ENCODE measurements at places on chromosomes 13 and 19.

DNA sequence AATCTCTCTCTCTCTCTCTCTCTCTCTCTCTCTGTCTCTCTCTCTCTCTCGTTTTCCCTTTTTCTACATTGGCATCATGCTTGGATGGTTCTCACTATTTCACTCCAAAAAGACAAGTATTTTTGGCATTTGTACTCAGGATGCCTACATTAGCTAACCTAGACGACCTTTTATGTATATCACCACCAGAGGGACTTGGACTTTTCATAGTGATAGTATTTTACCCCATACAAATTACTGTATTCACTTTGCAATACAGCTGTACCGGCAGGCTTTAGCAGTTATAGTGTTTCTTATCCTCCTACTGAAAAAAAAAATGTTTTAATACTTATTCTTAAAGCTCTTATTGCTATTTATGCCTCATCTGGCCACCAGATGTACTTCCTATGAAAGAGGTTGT is 687.2 kb upstream of the KLHL1 start:
- no peak for DNase-seq

GRCh38 chr13:26236296-26236695 is 14.2 kb upstream of the RNF6 start:
- DNase-seq, result no peak

- no peak for DNase-seq
Observed at GRCh38 chr13:47033216-47033615, 136.4 kb upstream of the HTR2A start.

- no peak for DNase-seq
Observed at GRCh38 chr13:21879263-21879914, 208.5 kb downstream of the FGF9 start.

DNA sequence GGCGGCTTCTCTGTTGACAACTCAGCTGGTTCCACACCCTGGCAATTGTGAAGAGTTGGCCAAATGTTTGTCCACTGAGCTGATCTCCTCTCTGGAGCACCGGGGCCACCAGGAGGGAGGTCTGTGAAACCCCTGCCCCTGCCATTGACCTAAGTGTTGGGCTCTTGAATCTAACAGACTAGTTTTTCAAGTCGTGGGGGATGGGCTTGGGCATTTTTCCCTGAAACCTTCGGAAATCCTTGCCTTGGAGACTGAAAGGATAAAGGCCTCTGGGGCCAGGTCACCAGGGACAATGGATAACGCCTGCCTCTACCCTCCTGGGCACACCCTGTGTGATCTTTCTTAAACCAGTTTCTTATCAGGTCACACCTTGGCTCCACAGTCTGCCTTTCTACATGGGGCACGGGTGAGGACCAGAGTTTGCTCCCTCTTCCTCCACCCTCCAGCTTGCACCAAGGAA is 881 bp downstream of the GEMIN7 start:
- no peak for DNase-seq

DNA sequence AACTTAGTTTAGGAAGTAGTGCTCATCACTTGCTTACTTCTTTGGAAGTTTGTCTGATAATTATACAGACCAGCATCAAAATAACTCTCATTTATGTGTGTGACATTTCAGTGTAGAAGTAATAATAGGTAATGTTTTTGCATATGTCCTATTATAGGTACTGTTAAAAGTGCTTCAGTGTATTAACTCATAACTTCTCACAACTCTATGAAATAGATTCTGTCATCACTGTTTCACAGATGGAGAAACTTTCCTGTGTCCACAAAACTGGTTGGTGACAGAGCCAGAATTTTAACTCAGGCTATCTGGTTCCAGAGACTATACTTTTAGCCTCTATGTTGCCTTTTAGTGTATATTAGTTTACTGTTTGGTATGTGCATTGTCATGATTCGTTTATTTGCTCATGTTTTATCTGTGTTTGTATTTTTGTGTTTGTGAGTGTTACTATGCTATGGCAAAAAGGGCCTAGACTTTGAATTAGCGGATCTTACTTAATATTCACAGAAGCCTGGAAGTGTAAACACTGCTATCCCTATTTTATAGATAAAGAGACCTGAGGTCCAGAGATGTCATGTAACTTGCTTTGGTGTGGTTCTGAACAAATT is 12.7 kb downstream of the LPAR6 start:
- no peak for DNase-seq

- DNase-seq, result no peak
Observed at GRCh38 chr13:101258071-101258470, 158.2 kb downstream of the NALCN start.

GRCh38 chr19:11204943-11205349 is 7.6 kb upstream of the KANK2 start:
- no peak for DNase-seq

DNA sequence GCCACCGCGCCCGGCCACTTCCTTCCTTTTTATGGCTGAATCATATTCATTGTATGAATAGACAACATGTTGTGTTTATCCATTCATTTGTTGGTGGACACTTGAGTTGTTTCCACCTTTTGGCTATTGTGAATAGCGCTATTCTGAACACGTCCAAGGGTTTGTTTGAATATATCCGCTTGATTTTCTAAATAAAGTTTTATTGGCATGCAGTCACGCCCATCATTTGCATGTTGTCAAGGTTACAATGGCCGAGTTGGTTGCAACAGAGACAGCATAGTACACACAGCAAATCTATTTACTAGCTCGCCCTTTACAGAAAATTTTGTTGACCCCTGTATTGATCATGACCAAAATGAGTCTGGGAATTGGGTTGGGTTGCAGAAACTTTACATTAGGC is 43.5 kb downstream of the COLGALT1 start:
- no peak for DNase-seq

DNA sequence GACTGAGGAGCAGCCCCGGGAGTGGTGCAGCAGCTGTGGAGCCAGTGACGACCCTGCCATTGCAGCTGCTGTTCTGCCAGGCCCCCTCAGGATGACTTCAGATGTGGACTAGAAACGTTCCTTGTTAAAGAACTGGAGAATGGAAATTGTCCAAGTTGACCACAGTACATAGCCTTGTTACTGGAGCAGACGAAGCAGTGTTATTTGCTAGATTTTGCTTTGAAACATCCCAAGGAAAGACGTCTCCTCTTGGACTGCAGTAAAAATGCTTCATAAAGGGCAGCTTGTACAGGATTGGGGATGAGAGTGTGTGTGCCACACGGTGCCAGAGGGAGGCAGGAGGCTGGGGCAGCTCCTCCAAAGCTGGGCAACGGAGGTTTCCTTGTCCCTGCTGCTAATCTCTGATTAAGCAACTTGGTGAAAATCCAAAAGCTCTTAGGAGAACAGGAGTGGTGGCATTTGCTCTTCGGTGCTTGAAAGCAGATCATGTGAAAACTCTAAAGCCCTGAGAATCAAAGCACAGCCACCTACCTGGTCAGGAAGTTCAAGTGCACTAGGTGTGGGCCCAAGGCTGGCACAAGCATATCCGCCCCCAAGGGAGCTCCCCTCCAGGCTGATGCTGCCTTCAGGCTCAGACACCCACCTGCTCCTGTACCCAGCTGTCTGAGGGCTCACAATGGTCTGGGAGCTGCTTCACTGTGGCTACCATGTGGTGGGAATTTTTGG is 34.5 kb downstream of the SHISA2 start:
- no peak for DNase-seq

- DNase-seq, result no peak
Observed at GRCh38 chr13:74077792-74078191, 56.4 kb downstream of the KLF12 start.

GRCh38 chr13:39505151-39505550 is 97.8 kb downstream of the LHFPL6 start:
- DNase-seq, result no peak

GRCh38 chr19:48881741-48882657 is 9.8 kb downstream of the PPP1R15A start:
- DNase-seq, result no peak

GRCh38 chr13:47790755-47791154 is 210.3 kb downstream of the SUCLA2 start:
- no peak for DNase-seq

DNA sequence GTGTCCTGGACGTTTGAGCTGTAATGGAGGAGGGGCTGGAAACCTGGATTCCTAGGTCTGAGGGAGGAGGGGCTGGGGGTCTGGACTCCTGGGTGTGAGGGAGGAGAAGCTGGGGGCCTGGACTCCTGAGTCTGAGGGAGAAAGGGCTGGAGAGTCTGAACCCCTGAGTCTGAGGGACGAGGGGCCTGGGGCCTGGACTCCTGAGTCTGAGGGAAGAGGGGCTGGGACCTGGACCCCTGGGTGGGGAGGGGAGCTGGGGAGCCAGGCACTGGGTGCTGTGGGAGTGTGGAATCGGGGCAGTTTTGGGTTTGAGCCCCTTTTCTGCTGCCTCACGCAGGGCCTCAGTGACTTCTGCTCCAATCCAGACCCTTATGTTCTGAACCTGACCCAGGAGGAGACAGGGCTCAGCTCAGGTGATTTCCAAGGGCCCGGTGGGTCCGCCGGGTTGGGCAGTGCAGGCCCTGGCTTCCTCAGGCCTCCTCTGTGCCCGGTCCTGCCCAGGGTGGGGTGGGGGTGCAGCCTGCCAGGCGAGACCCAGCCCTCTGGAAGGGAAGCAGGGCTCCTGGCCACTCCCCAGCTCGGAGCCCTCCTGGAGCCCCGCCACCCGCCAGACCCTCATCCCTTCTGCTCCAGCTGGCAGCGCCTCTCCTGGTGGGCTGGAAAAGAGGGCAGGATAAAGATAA is 14.4 kb downstream of the TTYH1 start:
- DNase-seq, result no peak

DNA sequence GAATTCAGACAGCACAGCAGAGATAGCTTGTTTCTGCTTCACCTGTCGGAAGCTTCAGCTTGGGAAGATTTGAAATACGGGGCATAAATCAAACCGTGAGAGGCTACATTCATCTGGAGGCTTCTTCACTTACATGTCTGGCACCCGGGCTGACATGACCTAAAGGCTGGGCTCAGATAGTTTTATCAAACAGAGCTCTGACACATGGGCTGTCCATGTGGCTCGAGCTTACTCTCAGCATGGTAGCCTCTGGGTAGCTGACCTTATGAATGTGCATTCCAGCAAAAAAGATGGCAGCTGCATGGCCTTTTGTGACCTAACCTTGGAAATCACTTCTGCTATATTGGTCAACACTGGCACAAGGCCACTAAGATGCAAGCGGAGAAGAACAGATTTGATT is 414.5 kb downstream of the NDFIP2 start:
- DNase-seq, result no peak

GRCh38 chr19:30112666-30113065 is 170.6 kb downstream of the URI1 start:
- no peak for DNase-seq

GRCh38 chr13:28392428-28392827 is 102.5 kb downstream of the FLT1 start:
- no peak for DNase-seq

GRCh38 chr13:44573790-44574465 is 2.2 kb downstream of the TSC22D1 start:
- no peak for DNase-seq

DNA sequence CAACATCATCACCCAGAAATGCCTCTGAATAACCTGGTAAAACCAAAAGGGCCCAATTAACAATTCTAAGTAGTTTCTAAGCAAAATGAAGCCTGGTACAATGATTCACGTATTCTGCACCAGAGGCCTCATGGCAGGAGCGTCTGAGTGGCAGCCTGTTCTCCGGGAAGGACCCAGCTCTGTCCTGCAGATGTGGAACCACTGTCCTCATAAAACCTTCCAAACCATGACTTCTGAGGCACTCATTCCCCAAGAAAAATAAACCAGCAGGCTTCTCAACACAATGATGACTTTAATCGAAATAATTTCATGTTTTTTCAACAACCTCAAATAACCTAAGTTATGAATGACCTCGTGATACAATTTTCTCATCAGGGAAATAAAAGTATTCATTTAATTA is 89.9 kb downstream of the STK24 start:
- DNase-seq, result no peak

- no peak for DNase-seq
Observed at GRCh38 chr13:43008596-43008995, 14.8 kb upstream of the DNAJC15 start.

DNA sequence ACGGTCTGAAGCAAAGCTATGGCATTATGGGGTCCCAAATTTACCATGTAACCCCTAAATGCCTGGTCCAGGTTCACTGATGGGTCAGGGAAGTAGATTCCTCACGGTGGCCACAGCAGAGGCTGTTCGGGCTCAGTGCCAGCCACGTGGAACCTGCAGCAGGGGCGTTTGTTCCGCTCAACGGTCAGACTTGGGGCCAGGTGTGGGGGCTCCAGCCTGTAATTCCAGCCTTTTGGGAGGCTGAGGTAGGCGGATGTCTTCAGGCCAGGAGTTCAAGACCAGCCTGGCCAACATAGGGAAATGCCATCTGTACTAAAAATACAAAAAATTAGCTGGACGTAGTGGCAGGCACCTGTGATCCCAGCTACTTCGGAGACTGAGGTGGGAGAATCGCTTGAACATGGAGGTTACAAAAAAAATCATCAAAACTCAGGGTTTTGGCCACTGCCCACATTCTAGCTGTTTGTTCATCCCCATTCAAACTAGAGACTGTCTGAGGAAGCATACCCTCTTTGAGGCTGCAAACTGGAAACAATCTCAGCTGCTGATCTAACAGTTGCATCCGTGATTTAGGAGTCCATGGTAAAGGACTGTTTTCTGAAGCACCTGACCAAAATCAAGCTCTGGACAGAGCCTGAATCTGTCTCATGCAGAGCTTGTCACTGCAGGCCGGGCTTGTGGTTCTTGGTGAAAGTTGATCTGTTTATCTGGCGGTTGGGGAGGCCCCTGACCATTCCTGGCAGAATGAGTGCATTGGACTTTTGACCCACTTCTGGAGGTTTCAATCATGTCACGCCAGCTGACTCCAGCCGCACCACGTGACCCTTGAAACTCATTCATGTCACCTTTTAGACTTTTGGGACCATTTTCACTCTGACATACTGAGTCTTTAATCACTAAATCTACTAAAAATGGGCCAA is 30.2 kb upstream of the ZNF331 start:
- no peak for DNase-seq

GRCh38 chr13:40779796-40780285 is 8.9 kb upstream of the MRPS31 start:
- DNase-seq, result no peak

DNA sequence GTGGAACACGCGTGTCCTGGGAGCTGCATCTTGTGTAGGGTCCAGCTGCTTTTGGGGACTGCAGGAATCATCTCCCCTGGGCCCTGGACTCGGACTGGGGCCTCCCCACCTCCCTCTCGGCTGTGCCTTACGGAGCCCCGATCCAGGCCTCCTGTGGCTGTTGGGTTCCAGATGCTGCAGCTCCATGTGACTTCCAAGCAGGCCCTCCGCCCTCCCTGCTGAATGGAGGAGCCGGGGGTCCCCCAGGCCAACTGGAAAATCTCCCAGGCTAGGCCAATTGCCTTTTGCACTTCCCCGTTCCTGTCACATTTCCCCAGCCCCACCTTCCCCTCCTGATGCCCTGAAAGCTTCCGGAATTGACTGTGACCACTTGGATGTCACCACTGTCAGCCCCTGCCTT is 6.2 kb upstream of the PGLS start:
- no peak for DNase-seq

DNA sequence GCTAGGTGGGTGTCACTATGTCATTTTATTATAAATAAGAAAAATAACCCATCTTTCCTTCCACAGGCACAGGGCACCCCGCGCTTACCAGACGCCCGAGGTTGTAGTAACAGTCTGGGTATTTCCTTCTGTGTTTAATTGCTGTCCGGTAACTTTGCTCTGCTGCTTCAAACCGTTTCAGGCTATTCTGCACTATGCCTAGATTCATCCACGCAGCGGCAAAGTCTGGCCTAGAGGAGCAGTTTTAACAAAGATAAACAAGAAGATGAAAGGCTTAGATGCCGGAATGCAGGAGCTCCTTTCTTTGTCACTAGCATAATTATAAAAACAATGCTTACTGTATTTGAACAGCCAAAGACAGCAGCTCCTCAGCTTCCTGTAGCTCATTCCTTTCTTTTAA is 36.9 kb upstream of the GGACT start:
- no peak for DNase-seq

GRCh38 chr13:52921194-52921593 is 72.8 kb upstream of the PCDH8 start:
- peak; percentile 19 for DNase-seq

Data from GM19239 (cell line).